ENCODE measurements at places on chromosomes 16 and 17.

GRCh38 chr17:64773386-64773835 is 111.3 kb upstream of the SMURF2 start:
- DNase-seq: no peak

GRCh38 chr17:58331815-58332777 is 3.5 kb upstream of the TSPOAP1 start:
- DNase-seq: no peak

DNA sequence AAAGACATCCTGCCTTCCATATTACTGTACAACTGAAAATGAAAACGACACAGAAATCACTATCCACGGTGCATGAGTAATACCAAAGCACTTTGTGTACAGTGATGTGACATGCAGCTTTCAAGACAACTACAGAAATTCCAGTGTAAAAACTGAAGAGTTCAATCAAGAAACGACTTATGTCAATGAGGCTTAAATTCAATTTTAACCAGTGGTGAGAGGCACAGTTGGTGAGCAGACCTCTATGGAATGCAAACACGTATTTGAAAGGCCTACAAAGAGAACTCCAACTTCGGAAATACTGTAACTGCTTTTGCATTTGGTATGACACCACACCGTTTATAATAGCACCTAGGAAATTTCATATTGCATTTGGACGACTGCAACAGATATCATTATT is 87.6 kb downstream of the USP31 start:
- no peak for DNase-seq

DNA sequence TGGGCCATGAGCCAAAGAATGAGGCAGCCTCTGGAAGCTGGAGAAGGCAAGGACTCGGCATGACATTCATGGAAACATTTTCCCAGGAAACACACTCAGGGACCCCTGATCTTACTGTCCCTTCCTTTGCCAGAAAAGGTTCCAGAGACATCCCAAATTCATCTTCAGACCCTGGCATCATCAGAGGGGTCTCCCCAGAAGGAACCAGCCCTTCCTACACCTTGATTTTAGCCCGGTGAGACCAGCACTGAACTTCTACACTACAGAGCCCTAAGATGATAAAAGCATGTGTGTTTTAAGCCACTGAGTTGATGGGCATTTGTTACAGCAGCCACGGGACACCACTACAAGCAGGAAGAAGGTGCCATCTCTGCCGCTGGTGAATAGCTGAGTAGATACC is 262.3 kb downstream of the C16orf95 start:
- DNase-seq: no peak

GRCh38 chr16:71440669-71441347 is 1.0 kb downstream of the TLE7 start:
- no peak for DNase-seq

DNA sequence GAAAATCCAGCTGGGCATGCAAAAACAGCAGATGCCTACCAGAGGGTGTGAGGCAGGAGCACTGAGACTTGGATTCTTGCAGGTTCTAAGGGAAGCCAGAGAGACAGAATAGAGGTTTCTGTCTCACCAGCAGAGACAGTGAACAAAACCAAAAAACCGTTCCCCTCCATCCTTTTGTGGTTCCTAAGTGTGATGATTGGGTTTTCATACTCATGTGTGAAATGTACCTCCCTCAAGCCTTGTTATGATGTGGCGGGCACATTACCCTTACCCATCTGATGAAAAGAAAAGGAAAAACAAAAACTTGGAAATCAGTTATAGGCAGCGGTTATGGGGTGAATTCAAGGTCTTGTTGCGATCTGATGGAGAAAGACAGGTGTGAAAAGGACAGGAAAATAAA is 172.6 kb upstream of the CDH13 start:
- no peak for DNase-seq

DNA sequence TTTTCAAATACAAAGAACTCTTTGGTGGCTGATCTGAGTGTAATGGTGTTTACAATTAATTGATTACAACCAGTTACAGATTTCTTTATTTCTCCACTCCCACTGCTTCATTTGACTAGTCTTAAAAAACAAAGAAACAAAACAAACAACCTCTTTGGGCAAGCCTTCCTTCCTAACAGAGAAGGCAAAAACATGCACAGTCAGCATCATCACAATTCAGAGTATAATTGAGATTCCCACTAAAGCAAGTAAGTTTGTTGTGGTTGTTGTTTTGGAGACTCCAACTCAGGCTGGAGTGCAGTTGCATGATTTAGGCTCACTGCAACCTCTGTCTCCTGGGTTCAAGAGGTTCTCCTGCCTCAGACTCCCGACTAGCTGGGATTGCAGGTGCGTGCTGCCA is 40.4 kb downstream of the GDPD1 start:
- no peak for DNase-seq

GRCh38 chr16:80940069-80940856 is 66.4 kb downstream of the CMC2 start:
- no peak for DNase-seq

- DNase-seq: no peak
Measured at GRCh38 chr16:1325673-1326371, 7.6 kb upstream of the BAIAP3 start.

DNA sequence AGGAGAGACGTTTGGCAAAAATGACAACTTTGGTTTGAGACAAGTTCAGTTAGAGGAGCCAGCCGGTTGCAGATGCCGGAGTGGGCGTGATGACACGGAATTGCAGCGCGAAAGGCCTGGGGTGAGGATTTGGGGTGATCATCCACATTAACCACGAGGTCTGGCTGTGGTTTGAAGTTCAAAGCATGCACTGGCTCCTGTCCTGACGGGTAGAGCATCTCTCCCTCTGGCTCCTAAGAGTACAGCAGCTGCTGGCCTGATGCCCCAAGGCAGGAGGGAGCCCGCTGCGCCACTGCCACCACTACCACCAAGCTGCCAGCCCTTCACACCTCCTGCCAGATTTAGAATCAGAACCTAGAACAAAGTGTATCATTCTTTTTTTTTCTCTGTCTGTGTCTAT is 3.7 kb downstream of the RHBDL3 start:
- DNase-seq: no peak

DNA sequence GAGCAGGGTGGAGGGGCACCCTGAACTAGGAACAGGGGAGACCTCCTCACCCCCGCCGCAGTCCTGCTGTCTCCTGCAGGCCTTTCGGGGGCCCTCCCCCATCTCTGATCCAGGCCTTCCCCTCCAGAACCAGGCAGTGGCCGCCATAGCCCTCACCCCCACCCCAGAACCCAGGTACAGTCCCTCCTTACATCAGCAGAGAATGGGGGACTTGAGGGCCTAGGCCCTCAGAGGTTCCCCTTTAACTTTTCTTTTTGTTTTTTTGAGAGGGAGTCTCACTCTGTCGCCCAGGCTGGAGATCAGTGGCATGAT is 4.3 kb upstream of the HAP1 start:
- DNase-seq: no peak

DNA sequence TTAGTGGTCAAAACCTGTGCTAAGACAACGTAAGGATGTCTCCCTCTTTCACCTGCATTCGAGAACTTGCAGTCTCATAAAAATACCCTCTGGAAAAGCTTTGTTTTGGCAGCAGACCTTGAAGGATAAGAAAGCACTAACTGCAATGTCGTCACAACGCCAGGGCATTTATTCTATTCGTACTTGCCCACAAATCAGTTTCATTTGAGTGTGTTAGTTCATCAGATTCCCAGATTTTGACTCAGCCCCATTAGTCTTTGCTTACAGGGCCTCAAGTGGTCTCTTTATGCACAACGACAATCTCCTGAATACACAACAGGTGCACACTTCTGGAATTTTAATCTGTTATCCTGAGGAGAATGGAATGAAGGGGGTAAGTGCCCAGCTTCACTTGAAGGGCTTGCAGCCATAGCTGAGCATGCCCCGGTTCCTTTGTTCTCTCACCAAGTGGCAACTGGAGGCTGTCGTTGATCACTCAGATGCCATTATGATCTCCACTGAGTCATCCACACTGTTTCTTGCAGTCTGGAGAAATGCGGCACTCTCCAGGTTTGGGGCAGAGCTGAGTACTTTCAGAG is 58.8 kb downstream of the CLEC19A start:
- no peak for DNase-seq

GRCh38 chr17:4566785-4567184 is 6.4 kb upstream of the GGT6 start:
- peak; percentile 14 for DNase-seq

DNA sequence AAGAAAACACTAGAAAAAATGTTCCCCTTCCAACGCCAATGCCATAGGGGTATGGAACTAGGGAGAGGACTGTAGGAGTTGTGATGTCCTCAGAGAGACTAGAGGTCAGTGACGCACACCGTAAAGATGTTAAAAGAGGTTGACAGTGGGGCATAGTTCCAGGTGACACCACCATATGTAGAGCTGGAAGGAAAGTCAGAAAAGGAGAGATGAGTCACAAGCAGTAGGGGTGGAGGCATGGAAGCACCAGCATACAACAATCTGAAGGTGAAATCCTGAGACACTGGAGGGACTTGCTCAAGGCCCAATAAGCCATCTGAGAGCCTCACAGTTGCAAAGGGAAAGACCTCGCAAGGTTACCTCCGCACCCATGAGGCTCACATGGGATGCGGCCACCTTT is 76.0 kb downstream of the ZNF18 start:
- DNase-seq: no peak

DNA sequence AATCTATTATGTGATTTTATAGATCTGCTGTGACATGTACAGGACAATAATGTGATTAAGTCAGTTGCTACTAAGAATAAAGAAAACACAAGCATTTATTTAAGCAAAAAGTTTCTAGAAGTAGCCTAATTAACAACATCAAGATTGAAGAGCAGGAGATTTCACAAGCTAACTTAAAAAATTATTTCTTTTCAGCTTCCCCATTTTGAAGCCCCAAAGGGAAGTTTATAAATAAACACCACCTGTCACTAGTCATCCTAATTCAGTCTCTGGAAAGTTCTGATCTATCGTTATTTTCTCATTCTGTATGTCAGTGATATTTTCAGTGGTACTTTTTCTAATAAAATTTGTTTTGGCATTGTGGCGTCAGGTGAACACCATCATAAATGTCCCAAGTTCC is 8.3 kb downstream of the CAPNS2 start:
- DNase-seq: no peak

DNA sequence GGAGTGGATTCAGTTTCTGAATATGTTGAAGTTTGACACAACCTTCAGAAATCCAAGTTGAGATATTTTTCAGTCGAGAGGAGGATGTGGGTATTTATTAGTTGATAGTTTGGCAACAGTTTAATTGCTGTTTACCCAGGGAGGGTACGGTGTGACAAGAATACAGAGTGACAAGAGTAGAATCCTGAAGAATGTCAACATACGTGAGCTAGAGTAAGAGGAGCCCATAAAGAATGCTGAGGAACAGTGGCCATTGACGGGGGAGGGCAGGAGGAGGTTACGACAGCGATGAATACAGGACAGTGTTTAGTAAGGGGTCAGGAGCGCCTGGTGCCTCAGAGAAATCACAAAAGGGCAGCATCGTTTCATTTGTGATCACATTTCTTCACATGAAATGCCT is 76.5 kb downstream of the AATF start:
- no peak for DNase-seq

GRCh38 chr16:7335991-7336634 is 3.5 kb downstream of the RBFOX1 start:
- DNase-seq: no peak

- DNase-seq: no peak
Measured at GRCh38 chr17:69818467-69818866, 256.6 kb upstream of the KCNJ16 start.

DNA sequence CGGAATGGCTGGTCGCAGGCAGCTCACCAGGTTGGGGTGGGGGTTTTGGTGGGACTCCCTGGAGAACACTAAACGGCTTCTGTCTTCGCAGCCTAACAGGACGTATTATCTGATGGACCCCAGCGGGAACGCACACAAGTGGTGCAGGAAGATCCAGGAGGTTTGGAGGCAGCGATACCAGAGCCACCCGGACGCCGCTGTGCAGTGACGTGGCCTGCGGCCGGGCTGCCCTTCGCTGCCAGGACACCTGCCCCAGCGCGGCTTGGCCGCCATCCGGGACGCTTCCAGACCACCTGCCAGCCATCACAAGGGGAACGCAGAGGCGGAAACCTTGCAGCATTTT is 59.7 kb downstream of the PDPK1 start:
- DNase-seq: no peak

- no peak for DNase-seq
Measured at GRCh38 chr16:11582157-11582814, 4.4 kb downstream of the LITAF start.

DNA sequence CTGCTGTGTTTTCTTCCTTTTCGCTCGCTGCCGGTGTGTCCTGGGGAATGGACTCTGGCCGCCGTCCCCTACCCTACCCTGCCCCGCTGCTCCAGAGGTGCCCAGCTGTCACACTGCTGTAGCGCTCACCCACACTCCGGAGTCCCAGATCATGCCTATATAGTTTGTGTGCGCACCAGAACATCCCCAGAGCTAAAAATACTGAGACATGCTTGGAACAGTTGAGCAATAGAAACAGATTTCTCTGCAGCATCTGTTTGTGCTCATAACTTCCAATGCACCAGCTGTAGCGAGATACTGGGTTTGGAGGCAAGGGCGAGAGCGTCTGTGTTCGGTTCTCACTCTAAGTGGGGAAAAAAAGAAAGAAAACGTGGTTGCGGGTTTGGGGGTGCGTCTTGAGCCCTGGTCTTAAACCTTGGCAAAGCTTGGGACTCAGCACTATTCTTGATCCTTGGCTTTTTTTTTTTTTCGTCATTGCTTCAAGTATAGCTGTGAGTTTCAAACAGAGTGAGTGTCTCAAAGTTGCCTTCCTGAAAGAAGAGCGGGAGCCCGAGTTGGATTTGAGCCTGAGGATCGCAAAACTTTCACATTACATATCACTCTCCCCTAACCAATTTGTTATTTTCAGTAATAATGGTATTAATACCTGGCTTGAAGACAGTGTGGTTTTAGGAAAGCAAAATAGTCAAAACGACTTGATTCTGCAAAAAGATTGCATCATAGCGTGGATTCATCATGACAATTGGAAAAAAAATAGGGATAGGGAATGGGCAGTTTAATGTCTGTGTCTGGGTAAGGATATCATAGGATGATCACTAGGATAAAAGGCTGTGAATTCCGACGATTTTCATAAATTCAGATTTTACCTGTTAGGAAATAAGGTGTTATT is 621 bp downstream of the KCNJ2 start:
- no peak for DNase-seq

DNA sequence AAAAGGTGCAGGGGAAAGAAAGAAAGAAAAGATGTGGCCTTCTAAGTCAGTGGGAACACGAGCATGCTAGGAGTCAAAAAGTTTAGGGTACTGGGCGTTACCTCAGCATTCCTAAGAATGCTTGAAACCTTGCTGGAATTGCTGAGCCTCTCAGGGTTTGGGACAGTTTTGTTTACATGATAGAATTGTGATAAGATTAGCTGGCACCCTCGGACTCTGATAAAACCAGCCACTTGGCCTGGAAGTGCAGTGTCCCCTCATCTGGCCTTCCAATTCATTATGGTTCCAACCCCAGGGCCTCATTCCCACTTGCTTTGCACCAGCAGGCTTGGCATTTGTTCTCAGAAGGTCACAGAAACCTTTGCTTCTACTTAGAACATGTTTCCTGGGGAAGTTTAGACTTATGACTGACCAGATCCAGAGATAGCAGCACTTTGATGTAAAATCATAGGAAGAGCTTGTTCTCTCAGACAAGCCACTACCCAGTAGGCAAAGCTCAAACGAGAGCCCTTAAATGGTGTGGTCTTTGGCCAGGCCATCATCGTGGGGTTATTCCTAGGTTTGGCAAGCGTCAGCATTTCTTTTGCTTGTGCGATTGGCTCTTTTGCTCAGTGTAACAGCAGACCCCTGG is 8.0 kb downstream of the SGF29 start:
- no peak for DNase-seq

All from hypothalamus (tissue), 51 donors.